ENCODE measurements at places on chromosomes 7 and 10.

- DNase-seq, result no peak
Observed at GRCh38 chr7:11450281-11450680, 381.7 kb downstream of the THSD7A start.

DNA sequence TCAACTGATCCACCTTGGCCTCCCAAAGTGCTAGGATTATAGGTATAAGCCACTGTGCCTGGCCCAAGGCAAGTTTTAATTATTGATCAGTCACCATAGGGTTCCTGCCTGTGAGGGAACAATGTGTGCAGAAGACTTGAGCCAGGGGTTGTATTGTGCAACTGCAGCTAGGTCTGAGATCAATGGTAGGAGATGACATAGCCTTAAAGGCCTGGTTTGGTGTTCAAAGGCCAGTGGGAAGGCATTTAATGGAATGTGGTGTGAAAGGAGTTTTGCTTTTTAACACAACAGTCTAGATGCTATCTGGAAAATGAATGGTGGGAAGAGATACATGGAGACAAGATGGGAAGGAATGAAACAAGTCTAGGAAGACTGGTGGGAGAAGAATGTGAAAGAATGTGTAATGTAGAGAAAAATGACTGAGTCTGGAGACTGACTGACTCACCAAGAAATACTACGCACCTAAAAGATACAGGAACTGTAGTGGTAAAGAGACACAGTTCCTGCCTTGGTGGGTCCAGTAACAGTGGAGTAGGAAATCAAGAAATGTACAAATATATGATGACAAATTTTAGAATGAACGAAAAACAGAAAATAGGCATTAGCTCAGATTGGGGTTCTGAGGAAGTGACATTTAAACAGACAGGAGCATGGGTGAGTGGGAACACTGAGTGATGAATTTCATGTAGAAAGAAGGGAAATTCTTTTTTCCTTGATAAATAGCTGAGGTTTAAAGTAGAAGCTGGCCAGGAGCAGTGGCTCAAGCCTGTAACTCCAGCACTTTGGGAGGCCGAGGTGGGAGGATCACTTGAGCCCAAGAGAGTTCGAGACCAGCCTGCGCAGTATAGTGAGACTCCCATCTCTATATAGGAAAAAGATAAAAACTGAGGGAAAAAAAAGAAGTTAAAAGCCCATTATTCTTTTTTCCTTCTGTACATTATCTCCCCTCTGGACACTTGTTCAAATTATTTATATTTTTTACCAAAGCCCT is 9.4 kb downstream of the HNRNPF start:
- DNase-seq, result no peak

DNA sequence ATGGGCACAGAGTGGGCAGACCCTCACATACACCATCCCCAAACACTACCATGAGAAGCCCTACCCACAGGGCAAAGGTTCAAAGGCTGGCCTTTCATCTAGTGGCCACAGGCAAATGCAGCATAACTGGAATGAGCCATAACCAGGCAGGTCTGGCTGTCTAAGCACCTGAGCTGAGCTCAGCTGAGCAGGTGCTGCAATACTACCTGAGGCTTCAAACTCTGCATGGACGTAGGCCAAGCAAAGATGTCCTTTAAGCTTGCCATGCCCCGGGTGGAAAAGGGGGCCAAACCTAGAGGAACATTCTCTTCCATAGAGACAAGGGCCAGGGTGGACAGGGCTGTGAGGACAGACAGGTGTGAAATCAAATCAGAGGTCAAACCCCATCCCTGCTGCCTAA is 65.3 kb upstream of the CAMK2B start:
- no peak for DNase-seq

- no peak for DNase-seq
Observed at GRCh38 chr10:129058664-129059155, 408.3 kb upstream of the MGMT start.

DNA sequence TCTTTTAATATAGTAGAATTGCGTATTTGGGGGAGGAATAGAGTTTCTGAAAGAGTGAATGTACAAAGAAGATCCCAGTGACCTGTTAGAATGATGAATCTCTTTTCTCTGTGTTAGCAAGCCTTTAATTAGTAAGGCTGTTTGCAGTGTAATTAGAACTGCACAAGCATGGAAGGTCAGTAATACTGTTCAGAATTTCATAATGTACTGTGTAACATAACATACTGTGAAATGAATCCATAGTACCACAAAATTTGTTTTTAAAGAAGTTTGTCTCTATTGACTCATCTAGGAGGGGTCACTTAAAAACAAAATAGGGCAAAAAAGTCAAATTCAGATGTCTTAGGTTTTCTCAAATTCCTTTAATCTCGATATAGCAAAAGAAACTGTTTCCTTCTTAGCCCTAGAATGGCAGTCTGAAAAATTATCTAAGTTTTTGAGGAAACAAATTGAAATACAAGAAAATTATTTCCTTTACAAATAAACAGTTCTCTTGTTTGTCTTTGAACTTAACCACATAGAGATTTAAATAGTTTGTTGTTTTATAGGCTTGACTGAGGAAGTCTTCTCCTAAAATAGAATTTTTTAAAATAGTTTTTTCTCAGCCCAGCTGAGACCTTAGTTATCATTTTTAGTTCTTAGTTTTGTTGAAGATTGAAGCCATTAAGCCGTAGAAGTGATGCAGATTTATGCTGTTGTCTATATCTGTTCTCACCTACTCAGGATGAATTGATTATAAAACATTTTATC is 12.5 kb downstream of the ADK start:
- no peak for DNase-seq

GRCh38 chr10:53469383-53469782 is 696.8 kb upstream of the MBL2 start:
- no peak for DNase-seq

Measured in midbrain (tissue), 1 donor.